Stimulated activated CD8-positive, alpha-beta memory T cell treated with anti-CD3 and anti-CD28 coated beads, Interleukin-7, amount 100 ng/mL, for 24 hours (primary cell): ENCODE measurements at places on chromosomes 1 and 21.

DNA sequence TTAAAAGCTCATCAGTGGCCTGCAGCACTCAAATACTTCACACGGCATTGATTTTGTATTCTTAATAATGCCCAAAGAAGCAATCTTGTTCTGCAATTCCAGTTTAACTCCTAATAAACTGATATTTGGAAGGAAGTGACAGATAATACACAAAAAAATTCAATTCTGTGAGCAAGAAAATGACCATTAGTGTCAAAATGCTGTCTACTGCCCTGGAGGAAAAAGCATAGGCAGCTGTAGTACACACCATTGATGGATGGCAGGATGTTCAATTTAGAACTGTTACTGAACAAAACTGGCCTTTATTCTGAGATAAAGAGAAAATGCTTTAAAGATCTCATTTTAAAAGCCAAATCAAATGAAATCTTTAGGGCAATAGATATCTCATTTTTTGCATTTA is 251.3 kb upstream of the FMN2 start:
- no peak for DNase-seq

DNA sequence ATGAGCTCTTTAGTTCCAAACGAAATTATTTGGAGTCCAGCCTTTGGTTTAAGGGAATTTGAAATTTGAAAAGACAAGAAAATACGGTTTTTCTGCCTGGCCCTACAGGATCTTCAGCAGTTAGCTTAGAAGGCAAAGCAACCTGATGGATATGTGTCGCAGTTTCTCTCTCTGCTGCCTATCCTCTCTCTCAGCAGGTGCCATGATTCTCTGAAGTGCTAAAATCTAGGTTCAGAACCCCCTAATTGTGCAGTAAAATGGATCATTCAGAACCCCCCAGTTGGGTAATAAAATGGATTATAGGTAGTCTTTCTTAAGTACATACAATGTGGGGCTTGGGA is 446 bp upstream of the DEPDC1 start:
- DNase-seq = no peak

DNA sequence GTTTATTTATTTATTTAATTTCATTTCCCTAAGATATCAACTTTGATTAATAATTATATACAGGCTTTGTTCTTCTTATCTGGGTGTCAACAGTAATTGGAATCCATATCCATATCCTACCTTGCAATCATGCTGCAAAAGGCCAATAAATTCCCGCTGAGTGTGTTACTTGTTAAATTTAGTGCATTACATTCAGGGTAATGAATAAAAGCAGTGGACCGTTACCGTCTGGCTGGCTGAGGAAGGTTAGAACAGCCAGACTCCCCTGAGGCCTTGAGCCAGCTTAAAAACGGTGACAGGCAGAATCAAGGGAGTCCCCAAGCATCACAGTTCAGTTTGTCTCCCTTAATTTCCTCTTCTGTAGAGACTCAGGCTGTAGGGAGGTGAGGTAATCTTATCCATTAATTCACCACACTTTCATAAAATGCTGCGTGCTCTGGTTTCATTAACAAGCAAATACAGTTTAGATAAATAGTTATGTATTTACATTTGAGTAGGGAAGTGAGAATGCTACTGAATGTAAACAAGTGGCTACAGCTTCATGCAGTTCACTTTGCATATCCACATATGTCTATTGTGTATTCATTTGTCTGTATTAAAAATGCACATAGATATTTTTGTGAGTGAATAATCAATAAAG is 888.2 kb upstream of the CXADR start:
- no peak for DNase-seq

GRCh38 chr1:63023171-63023570 is 239.2 kb downstream of the ATG4C start:
- no peak for DNase-seq

- DNase-seq = no peak
Measured at GRCh38 chr1:23999156-23999671, 19.1 kb upstream of the SRSF10 start.

DNA sequence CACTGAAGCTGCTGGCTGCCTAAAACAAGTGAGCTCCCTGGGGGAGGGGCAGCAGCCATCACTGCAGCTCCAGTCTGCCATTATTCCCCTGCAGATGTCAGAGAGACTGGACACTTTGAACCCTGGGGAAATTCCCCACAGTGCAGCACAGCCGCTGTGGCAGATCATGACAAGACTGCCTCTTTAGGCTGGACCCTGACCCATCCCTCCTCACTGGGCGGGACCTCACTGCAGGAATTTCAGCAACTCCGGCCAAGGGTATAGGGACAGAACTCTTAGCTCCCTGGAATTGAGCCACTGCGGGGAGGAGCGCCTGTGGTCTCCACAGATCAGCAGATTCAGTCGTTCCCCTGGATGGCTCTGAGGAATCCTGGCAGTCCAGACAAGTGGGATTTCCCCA is 964.6 kb downstream of the BRINP3 start:
- no peak for DNase-seq
